ENCODE measurements at places on chromosomes 1 and 21.
A peak's percentile ranks its signal among the peaks of the same experiment; 100 is the strongest.

DNA sequence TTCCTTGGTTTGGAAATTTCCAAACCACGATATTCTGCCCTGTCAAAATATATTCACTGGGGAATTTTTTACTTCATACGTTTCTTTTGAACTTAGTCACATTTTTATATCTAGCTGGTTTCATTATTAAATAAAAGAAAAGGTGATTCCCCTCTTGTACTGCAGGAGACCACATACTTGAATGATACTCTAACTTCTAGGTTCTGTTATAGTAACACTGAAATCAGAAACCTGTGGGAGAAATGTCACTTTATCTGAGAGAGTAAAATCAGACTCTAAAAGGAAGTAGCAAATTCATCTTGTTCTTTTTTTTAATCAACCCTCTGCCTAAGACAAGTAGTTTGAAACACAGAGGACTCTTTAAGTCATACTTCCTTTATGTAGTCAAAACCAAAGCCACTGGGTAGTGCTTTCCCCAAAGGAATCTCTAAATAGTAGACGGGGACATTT lies 34.4 kb downstream of the MRPL39 start:
- no peak for DNase-seq

- no peak for DNase-seq
Observed at GRCh38 chr21:41442481-41443186, 16.6 kb downstream of the MX1 start.

GRCh38 chr1:8396786-8397406 lies 79.0 kb downstream of the SLC45A1 start:
- DNase-seq = no peak

DNA sequence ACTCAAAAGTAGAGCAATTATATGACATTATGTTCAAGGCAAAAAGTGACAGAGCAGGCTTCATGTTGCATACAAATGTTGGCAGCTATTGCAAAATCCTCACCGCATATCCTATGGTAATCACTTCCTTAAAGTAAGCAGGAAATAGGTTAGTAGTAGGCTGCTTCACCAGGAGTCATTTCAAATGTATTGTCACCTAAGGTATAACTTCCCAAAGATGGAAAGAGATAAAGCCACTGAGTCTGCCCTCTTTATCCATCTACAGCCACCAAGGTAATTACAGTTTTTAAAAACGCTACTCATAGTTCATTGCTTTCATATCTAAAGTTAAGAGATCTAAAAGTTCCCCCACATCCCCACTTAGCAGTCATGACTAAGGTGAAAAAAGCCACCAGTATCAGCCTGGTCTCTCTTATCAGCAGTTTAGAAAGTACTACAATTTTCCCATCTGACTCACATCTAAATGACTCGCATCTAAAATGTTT lies 31.6 kb upstream of the UBE2U start:
- no peak for DNase-seq

DNA sequence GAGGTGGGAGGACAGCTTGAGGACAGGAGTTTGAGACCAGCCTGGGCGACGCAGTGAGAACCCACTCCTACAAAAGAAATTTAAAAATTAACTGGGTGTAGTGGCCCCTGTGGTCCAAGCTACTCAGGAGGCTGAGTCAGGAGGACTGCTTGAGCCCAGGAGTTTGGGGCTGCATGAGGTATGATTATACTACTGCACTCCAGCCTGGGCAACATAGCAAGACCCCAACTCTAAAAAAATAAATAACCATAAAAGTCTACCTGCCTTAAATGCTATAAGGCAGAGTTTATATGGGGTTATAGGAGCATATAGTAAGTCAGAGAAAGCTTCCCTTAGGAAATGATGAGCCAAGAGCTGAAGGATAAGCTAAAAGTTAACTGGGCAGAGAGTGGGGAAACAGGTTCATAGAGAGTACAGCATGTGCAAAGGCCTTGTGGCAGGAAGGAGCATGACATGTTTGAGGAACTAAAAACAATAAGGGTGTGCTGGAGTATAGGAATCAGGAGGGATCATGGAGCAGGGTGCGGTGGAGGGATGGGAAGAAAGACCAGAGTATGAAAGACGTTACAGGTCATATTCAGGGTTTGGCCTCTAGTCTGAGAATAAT lies 68.3 kb downstream of the ADSS2 start:
- no peak for DNase-seq

DNA sequence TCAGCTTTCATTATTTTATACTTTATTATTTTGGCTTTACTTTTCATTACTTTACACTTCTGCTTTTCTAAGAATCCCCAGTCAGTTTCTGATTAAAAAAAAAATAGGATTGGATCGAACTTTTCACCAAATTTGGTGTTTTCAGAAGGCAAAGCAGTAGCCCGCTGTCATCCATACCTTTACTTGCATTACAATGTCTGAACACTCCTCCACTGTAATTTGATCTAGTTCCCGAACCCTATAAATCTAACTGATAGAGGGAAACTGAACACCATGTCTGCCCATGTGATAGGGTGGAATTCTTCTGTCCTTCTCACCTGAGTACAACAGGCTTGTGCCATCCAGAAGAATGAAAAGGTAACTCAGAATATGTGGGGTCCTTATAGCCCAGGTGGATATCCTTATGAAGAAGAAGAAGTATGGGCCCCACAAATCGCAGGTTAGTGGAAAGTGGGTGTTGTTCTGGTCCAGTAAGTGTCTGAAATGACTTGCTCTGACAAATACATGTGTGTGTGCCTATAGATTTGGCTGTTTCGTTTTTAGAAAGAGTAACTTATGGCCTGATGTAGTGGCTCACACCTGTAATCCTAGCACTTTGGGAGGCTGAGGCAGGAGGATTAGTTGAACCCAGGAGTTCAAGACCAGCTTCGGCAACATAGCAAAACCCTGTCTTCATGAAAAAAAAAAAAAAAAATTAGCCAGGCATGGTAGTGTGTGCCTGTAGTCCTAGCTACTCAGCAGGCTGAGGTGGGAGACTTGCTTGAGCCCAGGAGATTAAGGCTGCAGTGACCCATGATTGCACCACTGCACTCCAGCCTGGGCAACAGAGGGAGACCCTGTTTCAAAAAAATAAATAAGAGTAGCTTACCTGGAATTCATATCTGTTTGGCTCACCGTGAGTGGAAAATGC lies 26.6 kb upstream of the CDC14A start:
- no peak for DNase-seq

- no peak for DNase-seq
Observed at GRCh38 chr1:114232691-114233090, 79.0 kb upstream of the SYT6 start.

DNA sequence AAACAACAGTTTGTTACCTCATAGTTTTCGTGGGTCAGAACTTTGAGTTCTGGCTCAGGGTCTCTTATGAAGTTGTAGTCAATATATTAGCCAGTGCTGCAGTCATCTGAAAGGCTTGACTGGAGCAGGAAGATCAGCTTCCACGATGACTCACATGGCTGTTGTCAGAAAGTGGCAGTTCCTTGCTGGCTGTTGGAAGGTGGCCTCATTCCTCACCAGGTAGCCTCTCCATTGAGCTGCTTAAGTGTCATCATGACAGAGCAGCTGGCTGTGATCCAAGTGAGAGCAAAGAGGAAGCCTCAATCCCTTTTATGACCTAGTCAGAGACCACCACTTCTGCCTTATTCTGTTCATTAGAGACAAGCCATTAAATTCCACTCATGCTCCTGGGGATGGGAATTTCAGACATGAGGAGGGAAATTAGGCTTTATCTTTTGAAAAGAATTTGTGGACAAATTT lies 5.6 kb downstream of the OSBPL9 start:
- no peak for DNase-seq

- no peak for DNase-seq
Observed at GRCh38 chr21:19553919-19554615, 1150.5 kb upstream of the TMPRSS15 start.

GRCh38 chr1:21188235-21188634 lies 11.5 kb upstream of the EIF4G3 start:
- DNase-seq = no peak

DNA sequence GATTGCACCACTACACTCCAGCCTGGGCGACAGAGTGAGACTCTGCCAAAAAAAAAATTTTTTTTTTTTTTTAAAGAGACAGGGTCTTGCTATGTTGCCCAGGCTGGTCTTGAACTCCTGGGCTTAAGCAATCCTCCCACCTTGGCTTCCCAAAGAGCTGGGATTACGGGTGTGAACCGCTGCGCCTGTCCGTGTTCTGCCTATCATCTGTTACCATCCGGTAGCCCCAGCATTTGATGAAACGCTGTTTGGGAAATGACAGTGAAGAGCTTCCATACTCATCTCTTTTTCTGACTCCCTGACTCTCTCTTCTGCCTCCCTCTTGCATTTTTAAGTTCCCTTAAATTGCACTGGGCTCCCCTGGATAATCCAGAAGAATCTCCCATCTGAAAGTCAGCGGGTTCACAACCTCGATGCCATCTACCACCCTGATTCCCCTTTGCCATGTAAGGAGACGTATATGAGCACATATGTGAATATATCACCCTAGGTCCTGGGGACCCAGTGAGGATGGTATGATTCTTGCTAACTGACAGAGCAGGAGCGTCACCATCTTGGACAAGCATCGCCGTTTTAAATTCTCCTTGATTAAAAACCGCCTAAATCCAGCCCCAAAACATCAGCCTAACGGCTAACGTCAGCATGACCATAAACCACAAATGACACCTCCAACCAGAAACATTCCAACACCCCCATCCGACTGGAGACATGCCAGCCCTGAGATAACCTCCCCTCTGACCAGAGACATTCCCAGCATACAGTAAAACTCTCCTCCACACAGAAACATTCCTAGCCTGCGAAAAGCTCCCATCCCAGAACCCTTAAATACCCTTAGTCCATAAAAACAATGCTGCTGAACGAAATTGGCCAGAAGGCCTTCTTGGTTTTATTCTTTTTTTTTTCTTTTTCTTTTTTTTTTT lies 12.4 kb downstream of the TNFRSF8 start:
- no peak for DNase-seq

GRCh38 chr1:232891656-232892317 lies 58.6 kb upstream of the NTPCR start:
- DNase-seq = no peak

DNA sequence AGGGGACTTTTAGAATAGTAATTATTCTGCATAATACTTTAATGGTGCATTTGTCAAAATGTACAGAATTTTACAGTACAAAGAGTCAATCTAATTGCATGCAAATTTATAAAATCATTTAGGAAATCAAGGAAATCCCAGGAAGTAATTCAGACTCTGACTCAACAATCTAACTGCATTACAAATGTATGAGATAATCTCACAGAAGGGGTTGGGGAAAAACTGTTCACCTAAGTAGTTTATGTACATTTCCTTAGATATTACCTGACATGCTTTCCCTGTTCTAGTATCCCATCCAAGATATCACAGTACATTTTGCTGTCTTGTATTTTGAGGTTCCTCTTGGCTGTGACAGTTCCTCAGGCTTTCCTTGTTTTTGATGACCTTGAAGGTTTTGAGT lies 4.7 kb downstream of the CRB1 start:
- DNase-seq = no peak

DNA sequence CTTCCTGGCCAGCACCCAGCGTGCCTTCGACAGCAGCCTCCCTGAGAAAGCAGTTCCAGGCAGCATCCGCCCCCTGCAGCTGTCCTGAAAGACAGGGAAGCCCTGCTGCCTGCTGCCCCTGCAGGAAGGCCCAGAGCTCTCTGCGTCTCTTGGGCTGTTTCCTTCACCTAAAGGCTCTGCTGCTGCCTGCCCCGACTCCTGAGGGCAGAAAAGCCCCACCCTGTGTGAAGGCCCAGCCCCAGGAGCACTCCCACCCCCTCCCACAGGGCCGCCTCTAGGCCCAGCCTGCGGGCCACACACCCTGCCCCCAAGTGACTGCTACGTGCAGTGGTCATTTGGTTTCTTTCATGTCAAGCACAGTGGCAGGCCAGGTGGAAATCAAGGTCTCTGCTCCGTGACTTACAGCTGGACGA lies 12.4 kb downstream of the RIPK4 start:
- no peak for DNase-seq

DNA sequence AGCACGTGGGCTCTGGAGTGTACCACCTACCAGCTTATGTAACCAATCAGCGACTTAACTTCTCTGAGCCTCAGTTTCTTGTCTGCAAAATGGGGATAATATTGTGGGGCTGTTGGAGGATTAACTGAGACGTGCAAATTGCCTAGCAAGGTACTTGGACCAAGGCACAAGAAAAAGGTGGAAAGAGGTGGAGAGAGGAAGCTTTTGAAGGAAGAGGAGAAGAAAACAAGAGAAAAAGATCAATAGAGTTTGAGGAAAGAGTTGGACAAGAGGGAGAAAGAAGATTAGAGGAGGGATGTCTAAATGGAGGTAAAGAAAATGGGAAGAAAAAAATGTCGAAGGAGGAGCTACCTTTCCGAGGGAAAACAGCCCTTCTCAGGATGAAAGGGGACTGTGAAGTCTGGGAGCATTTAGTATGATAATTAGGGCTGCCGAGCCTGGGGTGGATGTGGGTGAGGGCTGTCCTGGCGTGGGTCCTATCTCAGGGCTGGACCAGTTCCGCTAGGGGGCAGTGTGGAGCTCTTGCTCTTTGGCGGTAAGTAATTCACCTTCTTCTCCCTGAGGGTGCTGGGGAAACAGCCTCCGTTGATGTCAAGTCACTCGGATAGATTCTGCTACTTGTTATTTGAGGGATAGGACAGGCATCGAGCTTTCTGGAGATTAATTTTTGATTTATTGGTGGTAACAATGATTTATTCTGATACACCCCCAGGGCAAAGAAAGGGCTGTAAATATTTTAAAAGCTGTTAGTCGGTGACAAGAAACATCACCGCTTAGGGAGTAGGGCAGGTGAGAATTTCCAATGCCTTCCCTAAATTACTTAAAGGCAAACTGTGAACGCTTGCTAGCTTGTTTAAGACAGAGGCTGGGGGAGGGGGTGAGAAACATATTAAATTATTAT lies 79.0 kb upstream of the NFASC start:
- DNase-seq = peak; percentile 88

DNA sequence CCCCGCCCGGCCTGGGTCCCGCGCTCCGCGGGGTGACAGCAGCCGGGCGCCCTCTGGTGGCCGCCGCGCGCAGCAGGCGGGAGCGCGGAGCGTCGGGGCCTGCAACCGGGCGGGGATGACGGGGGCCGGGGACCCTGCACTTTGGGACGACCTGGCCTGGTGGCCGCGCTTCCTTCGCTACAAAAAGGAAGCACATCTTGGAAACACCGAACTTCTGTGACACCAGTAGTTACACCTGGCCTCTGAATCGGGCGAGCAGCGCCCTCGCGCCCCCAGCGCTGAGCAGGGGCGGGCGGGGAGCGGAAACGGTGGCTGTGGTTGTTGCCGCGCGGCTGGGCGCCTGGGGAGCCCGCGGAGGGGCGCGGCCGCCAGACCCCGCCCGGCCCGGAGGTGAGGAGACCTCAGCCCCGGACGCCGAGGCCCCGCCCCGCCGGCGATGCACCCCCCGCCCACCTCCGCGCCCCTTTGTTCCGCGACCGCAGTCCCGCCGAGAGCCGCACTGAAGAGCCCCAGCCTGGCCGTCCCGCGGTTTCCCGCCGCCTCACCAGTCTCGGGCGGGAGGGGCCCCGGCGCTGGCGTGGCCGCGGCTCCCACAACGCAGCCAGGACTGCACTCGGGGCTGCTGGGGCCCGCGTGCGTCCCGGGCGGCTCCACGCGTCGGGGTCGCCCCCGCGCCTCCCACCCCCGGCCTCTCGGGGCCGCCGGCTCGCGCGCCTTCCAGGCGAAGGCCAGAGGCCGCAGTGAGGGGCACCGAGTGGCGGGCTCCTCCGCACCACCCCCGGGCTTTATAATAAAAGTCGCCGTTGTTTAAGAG lies 59.3 kb downstream of the H3-3A start:
- DNase-seq = peak; percentile 62

GRCh38 chr21:24428591-24429199 lies 1178.6 kb downstream of the MRPL39 start:
- no peak for DNase-seq

Data from activated naive CD4-positive, alpha-beta T cell (primary cell).